ENCODE measurements at places on chromosomes 7 and 10.

GRCh38 chr7:74272305-74273038 lies 16.7 kb upstream of the CLIP2 start:
- DNase-seq: peak; percentile 93

- DNase-seq: no peak
Measured at GRCh38 chr7:147183276-147183675, 1066.7 kb downstream of the CNTNAP2 start.

- DNase-seq: peak; percentile 19
Measured at GRCh38 chr10:45660876-45661411, 11.6 kb downstream of the ZFAND4 start.

DNA sequence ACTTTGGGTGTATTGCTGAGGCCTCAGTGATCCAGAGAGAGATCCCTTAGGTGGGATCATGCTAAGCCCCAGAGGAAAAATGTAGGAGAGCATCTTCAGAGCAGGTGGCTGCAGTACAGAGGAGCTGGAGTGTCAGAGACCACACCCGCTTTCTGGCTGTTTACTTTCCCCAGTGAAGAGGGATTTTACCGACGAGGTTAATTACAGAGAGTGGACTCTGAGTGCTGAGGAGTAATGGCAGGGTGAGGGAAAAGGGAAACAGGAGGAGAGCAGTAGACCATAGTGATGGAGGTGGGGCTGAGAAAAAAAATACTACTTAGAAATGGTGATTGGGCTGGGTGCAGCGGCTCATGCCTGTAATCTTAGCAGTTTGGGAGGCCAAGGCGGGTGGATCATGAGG lies 43.3 kb upstream of the HBP1 start:
- DNase-seq: no peak

GRCh38 chr10:22319980-22320558 lies 830 bp upstream of the BMI1 start:
- DNase-seq: peak; percentile 23

DNA sequence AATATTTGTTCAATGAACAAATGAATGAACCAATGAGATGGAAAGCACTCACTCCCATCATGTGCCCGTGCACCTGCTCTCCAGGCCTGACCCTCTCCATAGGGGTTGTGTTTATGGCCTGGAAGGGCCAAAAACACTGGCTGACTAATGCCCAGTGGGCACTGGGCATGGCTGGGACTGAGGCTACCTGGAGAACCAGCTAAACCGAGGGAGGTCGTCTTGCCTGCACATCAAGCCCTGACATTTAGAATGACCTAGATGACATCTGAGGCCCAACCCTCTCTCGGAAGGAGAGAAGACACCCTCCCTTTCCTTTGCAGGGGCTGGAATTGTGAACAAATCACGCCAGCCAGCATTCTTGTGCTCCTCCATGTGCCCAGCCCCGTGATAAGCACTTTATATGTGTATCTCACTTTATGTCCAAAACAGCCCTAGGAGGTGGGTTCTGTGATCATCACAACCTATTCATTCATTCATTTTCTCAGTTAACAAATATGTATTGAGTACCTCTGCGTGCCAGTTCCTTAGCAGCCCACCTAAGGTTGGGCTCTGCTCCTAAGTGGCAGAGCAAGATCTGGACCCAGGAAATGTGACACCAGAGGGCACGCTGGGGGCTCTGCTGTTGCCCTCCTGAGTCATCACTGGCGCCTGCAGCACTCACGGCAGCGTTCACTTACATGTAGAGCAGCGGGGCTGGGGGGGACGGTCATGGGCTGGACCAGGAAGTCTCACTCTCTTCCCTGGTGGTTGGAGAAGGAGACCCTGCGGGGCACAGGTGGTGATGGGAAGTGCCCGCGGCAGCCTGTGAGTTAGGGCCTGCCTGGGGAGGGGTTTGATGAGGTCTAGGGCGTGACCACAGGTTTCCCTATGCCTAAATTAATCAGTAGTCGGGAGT lies 52.0 kb downstream of the TSPAN15 start:
- DNase-seq: no peak

- no peak for DNase-seq
Measured at GRCh38 chr7:105820363-105821066, 55.9 kb downstream of the ATXN7L1 start.

DNA sequence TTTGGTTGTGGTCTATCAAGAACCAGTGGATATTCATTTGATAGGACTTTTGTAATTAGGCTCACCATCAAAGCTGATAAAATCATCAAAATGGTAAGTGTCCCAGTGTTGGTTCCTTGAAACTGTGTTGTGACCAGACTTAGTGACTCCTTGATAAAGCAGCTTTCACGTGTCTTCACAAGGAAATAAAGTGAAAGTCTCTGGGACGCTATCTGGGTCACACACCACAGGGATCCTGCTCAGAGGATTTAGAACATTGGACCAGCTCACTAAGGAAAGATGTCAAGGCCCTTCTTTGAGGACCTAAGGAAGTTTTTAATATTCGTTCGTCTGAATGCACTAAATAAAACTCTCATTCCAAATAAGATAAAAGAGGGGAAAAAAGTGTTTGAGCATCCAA lies 193.1 kb downstream of the RNLS start:
- no peak for DNase-seq

DNA sequence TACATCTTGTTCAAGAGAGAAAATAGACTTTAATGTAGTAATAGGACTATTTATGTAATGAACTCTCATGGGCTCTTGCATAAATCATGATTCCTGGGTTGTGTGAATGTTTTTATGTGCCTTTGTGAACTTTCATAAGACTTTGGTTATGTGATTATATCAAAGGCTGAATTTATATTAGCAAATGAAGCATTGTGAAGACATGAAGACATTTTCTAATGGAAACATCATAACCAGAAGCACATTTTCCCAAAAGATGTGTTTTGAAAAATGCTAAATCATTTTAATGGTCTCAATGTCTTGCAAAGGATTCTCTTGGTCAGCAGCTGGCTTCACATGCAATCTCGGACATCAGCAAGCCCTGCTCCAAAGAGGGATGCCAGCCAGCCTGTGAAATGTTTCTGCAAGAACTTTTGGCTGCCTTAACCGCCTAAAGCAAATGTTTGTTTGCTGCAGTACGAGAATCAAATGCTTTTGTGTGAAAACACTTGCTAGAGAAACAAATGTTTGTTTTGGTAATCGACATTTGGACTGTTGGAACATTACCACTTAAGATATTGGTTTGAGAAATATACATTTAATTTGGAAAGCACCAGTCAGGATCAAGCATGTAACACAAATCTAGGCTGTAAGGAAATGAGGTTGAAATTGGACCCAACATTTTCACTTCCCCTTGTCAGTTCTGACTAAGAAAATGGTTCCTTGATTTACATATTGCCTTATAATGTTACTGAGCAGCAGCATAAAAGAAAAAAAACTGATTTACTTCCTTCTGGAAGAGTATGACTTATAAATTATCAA lies 102.1 kb downstream of the RTKN2 start:
- DNase-seq: peak; percentile 19

DNA sequence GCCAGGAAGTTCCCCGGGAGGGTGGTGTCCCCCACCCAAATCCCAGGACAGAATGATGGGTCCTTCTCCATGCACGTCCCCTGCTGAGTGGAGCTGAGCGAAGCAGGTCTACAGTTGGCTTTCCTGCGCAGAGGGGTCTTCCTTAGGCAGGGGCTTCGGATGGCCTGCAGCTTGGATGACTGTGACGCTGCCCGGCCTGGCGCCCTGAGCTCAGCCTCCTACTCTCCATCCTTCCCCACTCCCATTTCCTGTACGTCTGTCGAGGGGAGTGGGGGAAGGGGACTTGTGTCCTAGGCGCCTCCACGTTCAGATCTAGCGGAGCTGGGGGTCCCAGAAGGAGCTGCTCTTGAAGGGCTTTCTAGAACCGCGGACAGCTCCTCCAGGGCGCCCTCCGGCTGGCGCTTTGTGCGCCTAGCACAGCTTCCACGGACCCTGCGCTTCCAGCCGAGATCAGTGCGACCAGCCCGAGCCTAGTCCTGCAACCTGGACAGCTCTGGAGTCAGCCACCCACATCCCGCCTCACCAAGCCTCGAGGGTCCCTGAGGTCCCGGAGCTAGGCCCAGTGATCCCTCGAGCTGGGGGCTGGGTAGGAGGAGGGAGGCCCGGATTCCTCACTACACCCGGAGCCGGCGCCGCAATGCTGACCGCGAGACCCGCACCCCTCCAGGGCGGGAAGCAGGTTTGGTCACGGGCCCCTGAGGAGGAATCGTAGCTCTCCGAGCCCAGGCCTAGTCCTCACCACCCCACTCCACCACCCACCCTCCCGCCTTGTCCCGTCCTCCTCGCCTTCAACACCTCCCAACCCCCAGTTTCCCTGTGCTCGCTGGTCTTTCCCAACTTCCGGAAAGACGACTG lies 1.9 kb downstream of the GRID1 start:
- no peak for DNase-seq

- peak; percentile 37 for DNase-seq
Measured at GRCh38 chr10:132618158-132618919, 80.8 kb downstream of the INPP5A start.

GRCh38 chr10:110457851-110458250 lies 39.9 kb upstream of the DUSP5 start:
- DNase-seq: no peak

- DNase-seq: peak; percentile 2
Measured at GRCh38 chr7:21192657-21193056, 235.2 kb upstream of the SP4 start.

DNA sequence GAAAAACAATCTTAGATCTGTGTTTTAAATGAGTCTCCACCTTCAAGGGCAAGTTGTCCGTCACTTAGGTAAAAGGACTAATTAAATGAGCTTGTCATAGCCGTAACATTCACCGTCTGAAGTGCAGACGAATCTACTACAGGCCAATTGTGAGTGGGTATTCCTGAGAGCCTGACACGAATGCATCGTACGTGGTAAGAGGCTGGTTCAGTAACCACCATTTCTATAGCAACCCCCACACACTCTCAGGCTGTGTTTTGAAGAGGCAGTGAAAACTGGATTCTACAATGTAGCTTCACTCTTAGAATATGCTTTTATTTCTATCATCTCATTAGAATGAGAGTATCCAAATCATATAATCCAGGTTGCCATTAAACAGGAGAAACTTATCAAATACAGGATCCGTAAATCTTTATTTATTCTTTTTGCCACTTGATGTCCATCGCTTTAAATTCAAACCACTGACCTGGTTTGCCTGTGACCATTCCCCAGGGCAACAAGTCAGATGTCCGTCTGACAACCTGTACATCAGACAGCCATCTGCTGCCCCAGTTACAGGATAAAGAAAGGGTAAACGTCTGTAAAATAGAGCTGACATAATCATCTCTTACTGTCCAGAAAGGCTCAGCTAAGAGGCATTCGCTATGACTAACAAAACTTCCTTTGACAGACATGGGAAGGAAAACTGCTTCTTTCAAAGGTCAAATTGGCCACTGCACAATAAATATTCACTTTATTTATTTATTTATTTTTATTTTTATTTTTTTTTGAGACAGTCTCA lies 70.3 kb upstream of the NMT2 start:
- DNase-seq: peak; percentile 50

DNA sequence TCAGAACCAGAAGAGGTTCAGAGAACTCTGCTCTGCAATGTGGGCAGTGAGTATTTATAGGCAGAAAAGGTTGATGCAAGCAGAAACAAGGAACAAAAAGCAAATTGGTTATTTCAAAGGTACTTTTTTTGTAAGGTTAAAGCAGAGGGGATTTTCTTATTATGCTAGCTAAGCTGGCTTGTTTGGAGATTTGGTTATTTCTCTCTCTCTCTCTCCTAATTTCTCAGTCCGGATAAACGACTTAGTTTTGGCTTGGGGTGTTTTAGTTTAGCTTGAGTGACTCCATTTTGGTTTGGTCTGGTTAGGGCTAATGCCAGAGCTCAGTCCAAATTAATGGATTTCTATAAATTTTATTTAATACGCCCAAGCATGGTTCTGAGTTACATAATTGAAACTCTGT lies 566.8 kb downstream of the SH2D4B start:
- DNase-seq: no peak

DNA sequence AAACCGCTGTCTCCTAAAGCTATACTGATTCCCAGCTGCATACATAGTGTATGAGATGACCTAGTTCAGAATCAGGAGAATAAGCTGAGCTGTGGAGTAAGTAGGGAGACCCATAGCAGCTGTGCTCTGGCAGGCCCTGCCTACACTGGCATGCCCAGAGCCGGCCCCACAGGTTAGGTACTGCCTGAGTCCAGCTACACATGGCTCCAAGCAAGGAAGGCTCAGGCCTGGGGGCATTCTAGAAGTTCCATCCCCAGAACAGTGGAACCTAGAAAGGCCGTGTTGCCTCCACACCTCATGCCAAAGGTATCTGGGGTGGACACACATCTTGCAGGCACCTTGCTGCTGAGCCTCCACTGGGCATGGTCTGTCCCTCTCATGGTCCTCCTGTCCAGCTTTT lies 195.7 kb upstream of the CDCA7L start:
- DNase-seq: no peak

GRCh38 chr7:55278321-55278720 lies 86.8 kb upstream of the LANCL2 start:
- no peak for DNase-seq

GRCh38 chr10:88291289-88292184 lies 291.6 kb downstream of the RNLS start:
- peak; percentile 23 for DNase-seq

GRCh38 chr7:126668367-126668752 lies 584.4 kb downstream of the GRM8 start:
- DNase-seq: no peak

Data from choroid plexus epithelial cell (primary cell).